ENCODE measurements at places on chromosomes 5 and 9.

- no peak for DNase-seq
These were observed 578 bp upstream of the TNFAIP8 start for GRCh38 chr5:119355244-119355638.

DNA sequence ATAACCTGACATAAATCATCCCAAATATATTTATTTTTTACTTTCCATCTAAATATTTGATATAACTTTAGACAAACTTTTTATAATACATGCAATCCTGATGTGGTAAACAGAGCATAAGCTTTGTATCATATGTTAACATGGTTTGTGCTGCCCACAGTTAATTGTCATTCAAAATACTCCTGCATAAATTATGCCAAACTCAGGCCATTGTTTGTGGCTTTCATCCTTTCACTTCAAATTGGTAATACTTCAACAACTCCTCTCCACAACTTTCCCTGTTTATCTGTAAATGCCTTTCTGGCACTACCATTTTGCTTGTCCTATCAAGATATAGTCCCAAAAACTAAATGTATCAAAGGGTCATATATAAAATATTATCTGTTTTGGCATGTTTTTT, 586.7 kb downstream of the HINT1 start:
- DNase-seq = no peak

- DNase-seq = no peak
These were observed 6.6 kb downstream of the FAM193B start for GRCh38 chr5:177547736-177548135.

DNA sequence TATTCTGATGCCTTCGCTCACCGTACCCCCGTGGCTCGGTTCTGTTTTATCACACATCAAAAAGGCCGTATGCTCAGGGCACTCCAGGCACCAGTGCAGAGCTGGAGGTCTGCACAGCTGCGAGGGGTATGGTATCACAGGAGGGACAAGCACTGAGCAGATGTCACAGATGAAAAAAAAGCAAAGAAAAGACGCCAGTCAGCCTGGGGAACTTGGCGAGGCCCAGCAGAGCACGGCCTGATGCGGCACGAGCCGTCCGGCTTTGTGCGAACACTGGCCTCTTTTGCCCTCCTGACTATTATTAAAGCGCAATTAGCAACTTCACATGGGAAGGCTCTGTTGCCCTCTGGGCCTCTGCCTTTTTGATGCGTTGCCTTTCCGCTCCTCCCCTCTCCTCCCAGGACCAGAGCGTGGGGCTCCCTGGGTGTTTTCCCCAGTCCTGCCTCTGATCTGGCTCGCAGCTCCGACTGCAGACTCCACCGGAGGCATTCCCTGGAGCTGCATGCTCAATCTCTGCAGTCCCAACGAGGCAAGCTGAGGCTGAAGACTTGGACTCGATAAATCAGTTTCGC, 44.4 kb downstream of the AK8 start:
- DNase-seq = no peak
